Right atrium auricular region (tissue), 2 donors: ENCODE measurements at places on chromosomes 16 and 17. TPM values are rescaled to one million over a fixed set of nuclear protein-coding genes. Genes with fewer than 3 reads are reported as not detected.

Gene CHD9NB
- total RNA-seq, result 0.67 TPM

Gene WBP2
- 100.0 TPM for total RNA-seq

Gene GPR142
- total RNA-seq, result not detected

Gene OR1D2
- total RNA-seq, result not detected

Gene HIC1
- 15.5 TPM for total RNA-seq

Gene CYGB
- 23.0 TPM for total RNA-seq

Gene CCL11
- 1.6 TPM for total RNA-seq

Gene IL34
- 0.39 TPM for total RNA-seq

Gene MARCHF10
- not detected for total RNA-seq

Gene CD300LG
- 30.4 TPM for total RNA-seq

Gene CASKIN1
- 3.5 TPM for total RNA-seq

Gene MPP2
- total RNA-seq, result 15.6 TPM

Gene PLLP
- total RNA-seq, result 22.4 TPM

Gene KRTAP4-4
- total RNA-seq, result not detected

Gene CES1
- total RNA-seq, result 23.8 TPM

Gene PGAP3
- total RNA-seq, result 14.0 TPM

Gene NPIPA7
- total RNA-seq, result 3.6 TPM

Gene SPATA20
- total RNA-seq, result 59.3 TPM

Gene CFAP119
- total RNA-seq, result 0.83 TPM

Gene RAC3
- total RNA-seq, result 2.6 TPM

Gene CPHXL
- total RNA-seq, result not detected

Gene SYNRG
- 15.0 TPM for total RNA-seq

Gene ADCY9
- 42.2 TPM for total RNA-seq

Gene KRTAP2-2
- not detected for total RNA-seq

Gene CLCN7
- total RNA-seq, result 19.4 TPM

Gene ASPHD1
- total RNA-seq, result 3.2 TPM

Gene VMO1
- total RNA-seq, result not detected

Gene PPM1E
- 5.3 TPM for total RNA-seq

Gene CLEC18A
- not detected for total RNA-seq

Gene HS3ST3B1
- 2.8 TPM for total RNA-seq

Gene SLC16A6
- 0.43 TPM for total RNA-seq

Gene SLFN14
- total RNA-seq, result not detected

Gene PIRT
- not detected for total RNA-seq

Gene TTYH2
- total RNA-seq, result 26.0 TPM

Gene CTRB2
- total RNA-seq, result not detected

Gene P2RX5
- total RNA-seq, result 8.1 TPM

Gene MLST8
- total RNA-seq, result 35.6 TPM

Gene SDR42E1
- 0.11 TPM for total RNA-seq

Gene EPN3
- total RNA-seq, result 13.3 TPM
